Brain (organoid and tissue), 16 donors: ENCODE measurements at places on chromosomes 4 and X.

GRCh38 chr4:135277980-135278315 is 1076.4 kb upstream of the PABPC4L start:
- DNase-seq = no peak

DNA sequence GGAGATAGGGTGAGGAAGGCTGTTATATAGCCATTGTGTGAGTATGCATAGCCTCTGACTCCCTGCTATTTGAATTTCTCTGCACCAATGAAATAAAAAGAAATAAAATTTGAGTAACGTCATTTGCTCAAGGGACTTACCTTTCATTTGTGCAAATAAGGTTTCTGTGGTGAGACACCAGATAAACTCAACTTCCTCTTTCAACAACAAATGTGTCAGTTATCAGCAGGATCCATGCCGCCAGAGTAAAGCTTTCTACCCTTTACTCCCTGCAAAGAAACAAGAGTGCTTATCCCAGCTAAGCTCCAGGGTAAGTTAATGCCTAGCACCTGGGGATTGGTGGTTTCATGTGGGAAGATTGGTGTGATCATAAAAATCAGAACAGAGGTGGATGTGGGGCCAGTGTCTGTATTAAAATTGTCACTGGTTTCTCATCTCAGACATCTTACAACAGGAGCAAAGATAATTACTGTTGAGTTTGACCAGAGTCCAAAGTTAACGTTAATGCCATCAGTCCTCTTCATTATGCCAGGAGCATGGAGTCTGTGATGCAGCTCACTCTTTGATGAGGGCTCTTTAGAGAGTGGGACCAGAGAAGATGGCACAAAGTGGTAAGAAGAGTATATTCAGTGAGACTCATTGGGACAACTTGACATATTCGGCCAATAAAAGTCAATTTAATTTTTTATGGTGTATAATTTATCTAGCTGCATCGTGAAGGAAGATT is at the start of gene P2RY10:
TSS of gene P2RY10 (plus strand) at position 206 of the 727 bp plus-strand sequence. CDS start 15,130 bp downstream, outside the sequence.
- DNase-seq = no peak

- DNase-seq = peak; percentile 96
Measured at GRCh38 chrX:131792356-131792749, 230.7 kb upstream of the STK26 start.

GRCh38 chr4:141348125-141348524 is 127.4 kb downstream of the ZNF330 start:
- no peak for DNase-seq

DNA sequence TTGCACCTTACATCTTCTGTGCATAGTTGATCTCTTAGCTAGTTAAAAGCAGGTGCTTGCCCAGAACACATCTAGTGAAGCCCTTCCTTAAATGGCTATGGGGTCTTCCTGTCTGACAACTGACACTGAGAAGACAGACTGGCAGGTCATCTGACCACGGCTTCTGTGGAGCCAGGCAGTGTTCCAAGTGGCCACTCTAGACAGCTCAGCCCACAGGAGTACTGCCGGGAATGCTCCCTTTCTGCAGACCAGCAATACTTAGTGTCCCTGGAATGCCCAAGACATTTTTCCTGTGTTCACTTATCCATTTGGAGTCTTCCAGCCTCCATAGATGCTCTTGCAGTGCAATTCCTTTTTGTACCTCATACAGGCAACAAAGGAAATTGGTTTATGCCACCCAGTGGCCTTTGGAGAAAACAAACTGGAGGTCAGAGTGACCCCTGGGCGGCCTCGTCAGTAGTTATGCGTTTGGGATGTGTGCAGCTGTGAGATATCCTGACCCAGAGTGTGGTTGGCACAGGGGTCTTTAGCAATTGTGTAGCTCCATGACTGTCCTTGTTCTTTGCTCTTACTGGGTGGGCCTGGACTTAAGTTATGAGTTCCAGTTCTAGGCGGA is 335.5 kb downstream of the ARHGAP10 start:
- DNase-seq = no peak

- DNase-seq = no peak
Measured at GRCh38 chrX:23883737-23884354, 23.9 kb downstream of the APOO start.

GRCh38 chr4:110130576-110131358 is 67.6 kb downstream of the ELOVL6 start:
- DNase-seq = no peak

GRCh38 chrX:80807606-80807991 is 2.1 kb downstream of the BRWD3 start:
- no peak for DNase-seq

GRCh38 chr4:126799416-126799815 is 833.3 kb upstream of the INTU start:
- no peak for DNase-seq

DNA sequence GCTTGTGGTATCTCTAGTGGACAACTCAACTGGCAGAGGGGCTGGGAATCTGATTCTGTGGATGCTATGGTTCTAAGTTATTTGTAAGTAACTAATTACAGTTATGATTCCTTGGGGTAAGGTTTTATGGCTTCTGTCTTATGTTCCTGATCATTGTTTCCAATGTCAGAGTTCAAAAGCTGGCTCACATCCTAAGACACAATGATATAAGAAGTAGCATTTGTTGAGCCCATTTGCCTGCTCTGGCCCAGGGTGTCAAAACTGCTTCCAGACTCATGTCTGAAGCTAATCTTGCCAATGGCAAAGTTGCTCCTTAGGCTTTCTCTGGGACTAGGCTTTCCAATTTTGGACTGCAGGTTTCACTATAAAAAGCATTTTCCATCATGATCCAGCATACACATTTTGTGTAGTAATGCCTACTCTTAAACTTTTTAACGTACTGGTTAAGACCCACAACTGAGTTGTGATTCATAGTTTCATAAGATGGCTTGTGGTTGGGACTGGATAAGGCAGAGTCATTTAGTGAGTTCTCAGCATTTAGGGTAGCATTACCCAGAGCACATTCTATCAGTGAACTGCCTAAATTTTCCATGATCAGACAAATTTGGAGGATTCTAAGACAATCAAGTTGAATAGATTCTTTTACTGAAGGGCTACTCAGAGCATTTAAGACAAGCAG is 50.0 kb downstream of the CCNI start:
- DNase-seq = no peak

DNA sequence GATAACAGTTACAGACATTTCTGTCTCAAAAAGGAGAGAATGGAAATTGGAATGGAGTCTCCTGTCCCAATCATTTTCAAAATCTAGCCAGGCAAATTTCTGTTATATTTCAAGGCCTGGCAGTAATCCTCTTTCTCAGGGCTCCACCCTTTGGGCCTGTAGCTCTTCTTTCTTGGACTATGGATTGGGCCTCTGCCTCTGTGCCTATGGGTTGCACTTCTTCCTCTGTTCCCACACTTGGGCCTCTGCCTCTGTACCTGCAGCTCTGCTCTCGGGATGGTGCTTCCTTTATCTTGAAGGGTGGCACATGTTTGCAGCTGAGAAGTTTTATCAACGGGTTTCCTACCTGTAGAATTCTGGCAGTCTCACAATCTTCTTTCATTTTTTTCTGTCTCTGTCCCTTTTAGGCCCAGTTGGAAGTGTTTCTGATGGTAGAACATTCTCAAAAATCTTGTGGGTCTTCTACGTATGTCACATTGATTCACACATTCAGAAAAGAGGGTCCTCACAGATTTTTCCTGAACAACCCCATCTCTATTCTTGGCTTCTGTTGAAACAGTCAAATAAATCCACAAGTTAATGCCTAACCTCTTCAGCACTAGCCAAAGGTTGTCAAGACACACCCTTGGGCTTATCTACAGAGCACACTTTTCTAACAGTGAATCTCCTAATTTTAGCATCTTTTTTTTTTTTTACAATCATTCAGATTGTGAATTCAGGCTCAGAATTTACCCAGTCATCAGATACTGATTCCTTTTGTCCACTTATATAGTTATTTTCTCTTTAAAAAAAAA is 719.0 kb downstream of the RPA4 start:
- no peak for DNase-seq

DNA sequence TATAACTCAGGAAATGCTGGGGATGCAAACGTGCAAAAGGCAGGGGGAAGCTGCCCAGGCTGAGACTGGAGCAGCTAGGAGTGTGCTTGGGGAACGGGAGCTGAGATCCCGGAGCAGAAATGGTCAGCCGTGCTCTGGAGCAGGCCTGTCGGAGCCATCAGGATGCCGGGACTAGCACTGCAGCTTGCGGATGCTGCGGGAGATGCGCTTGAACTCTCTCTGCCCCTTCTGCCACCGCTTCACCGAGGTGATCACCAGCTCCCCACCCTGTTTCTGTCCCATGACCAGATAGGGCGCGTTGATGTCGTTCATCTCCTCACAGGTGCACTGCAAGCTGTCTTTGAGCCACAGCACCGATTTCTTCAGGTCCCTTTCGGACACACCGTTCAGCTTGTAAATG is 7.6 kb downstream of the SFRP2 start:
- DNase-seq = no peak

GRCh38 chr4:186924723-186925122 is 201.1 kb upstream of the FAT1 start:
- no peak for DNase-seq

DNA sequence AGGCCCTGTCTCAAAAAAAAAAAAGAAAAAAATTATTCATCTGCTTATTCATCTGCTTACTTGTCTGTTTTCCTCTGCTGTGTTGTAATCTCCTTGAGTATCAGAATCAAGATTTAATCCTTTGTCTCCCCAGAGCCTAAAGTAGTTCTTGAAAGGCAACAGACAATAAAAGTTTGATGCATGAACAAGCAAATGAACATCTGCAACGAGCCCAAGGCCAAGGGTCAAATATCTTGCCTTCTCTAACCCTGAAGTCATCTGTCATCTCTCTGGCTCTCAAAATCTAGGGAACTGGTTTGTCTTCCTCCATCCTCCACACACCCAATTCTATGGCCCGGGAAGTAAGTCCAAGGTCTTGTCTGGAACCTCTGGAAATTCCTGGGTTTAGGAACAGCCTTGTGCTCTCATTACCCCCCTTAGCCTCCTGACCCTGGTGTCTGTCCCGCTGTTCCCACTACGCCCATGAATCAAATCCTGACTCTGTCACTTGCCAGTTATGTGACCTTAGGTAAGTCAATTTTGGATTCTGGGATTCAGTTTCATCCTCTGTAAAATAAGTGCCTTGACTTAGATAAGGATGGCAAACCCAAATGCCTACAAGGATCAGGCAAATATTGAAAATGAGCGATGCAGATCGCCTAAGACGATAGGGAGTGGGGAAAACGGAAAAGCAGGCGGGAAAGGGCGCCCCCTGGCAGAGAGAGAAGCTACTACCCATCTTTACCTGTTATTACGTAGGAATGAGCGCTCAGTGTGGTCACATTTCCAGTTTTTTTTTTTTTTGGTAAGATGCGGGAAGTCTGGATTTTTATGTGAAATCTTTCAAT is 102.7 kb upstream of the DHX15 start:
- no peak for DNase-seq

DNA sequence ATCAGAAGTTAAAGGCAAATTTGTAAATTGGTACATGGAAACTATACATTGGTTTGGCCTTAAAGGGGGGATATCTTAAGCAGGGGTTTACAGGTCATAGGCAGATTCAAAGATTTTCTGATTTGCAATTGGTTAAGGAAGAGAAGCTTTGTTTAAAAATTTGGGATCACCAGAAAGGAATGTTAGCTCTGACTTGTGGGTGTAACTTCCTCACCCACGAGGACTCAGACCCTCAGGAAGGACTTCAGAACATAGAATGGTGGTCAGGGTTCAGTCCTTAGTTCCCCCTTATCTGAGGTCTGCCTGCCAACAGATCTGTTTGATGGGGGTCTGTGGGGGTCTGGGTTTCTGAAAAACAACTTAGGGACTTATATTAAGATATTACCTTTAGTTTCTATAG is 427.4 kb upstream of the DIPK2B start:
- DNase-seq = no peak

- no peak for DNase-seq
Measured at GRCh38 chrX:124719060-124719459, 372.7 kb downstream of the SH2D1A start.

- DNase-seq = no peak
Measured at GRCh38 chrX:48468693-48469691, 1.1 kb downstream of the SLC38A5 start.

- DNase-seq = no peak
Measured at GRCh38 chrX:38878641-38879340, 77.5 kb downstream of the MID1IP1 start.

GRCh38 chrX:136780763-136781162 is at the start of gene ARHGEF6:
Gene ARHGEF6, minus strand, starts transcription at chrX:136780932. Its CDS starts 50 bp downstream, at chrX:136780882.
- no peak for DNase-seq

GRCh38 chrX:127112726-127113125 is 293.2 kb downstream of the PRR32 start:
- DNase-seq = no peak

GRCh38 chr4:20883677-20884076 is 183.4 kb downstream of the PACRGL start:
- DNase-seq = no peak

DNA sequence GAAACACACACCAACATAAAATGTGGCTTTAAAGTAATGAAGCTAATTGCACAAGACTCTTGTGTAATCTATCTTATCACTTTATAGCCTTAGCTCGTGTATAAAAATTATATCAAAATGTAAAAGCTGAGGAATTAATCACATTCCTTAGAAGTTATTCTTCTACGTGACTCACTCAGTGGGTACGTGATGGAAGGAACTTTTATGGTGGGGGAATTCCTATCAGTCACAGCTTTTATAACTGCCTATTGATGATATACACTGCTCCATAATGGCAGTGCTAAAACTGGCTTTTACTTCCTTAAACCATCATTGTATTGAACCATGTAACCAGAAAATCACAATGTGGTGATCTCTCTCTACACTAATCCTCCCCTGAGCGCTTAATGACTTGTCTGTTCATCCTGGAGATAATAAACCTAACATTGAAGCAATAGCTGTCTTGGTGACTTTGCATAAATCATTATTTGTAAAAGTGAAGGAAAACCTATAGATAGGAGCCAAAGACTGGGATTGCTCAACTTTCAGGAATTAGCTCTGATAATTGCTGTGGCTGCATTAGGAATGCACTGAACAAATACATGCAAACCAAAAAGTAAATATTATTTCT is 276.7 kb downstream of the GBA3 start:
- no peak for DNase-seq

DNA sequence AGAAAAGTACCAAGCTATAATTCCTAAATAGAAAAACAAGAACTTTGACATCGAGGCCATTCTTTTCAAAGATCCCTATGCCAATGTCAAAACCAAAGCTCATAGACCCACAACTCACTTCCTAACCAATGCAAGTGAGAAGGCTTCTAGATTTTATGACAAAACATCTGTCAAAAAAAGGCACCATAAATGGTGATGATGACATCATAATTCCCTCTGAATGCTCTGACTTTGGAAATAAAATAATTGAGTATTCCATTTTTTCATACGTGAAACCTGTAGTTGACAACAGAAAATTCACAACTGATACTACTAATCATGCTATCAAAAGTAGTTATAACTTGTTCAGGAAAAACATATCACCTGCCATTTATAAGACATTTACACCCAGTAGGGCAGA is 8.7 kb upstream of the CABS1 start:
- no peak for DNase-seq

GRCh38 chr4:39394706-39395105 is 12.0 kb upstream of the KLB start:
- no peak for DNase-seq

DNA sequence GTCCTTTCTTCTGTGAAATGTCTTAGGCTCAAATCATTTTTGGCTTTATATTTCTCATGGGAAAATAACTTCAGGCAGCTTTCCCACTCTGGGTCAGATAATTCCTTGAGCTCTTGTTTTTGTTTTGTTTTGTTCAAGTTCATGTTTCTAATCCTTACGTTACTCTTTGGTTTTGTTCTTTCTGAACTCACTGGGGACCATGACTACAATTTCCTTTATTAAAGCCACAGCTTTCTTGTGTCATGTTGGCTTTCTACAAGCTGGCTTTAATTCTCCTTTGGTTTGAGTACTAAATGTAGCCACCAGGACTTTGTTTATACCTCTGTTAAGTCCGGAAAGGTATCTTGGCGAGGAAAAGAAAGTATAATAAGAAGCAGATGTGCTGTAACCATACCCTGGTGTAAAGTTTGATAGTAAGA is 30.8 kb upstream of the ANXA3 start:
- peak; percentile 2 for DNase-seq
